ENCODE measurements at places on chromosomes 4 and X.
A peak's percentile ranks its signal among the peaks of the same experiment; 100 is the strongest.

DNA sequence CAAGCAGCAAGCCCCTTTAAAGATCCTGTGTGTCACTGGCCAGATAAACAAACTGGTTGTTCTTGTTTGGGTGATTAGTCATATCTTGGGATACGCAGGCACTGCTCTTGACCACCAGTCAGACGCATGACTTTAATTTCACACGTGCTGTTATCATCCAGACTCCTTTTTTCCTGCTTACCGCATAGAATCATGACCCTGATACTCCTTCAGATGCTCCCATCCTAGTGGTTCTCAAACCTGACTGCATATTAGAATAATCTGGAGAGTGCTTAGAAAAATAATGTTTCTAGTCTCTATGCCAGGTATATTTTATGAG, 78.8 kb downstream of the CLDN22 start:
- DNase-seq, result no peak

DNA sequence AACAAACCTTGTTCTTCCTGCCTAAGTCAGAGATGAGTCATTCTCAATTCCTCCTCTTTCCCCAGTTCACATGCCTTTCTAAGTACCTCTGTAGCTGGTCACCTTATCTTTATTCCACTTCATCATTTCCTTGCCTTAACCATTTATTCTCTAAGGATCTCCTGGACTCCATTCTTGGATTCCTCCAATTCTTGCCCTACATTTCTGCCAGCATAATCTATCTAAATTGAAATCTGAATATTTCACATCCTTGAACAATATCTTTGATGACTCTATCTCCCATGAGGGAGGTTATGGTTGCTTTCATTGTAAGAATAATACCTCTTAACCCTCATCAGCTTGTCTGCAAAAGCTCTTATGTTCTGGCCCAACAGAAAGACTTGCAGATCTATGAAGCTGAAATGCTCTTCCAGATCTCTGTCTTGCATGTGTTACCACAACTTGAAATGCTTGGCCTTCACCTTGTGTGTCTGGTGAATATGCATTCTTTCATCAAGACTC, 28.6 kb upstream of the PDE5A start:
- DNase-seq, result no peak

DNA sequence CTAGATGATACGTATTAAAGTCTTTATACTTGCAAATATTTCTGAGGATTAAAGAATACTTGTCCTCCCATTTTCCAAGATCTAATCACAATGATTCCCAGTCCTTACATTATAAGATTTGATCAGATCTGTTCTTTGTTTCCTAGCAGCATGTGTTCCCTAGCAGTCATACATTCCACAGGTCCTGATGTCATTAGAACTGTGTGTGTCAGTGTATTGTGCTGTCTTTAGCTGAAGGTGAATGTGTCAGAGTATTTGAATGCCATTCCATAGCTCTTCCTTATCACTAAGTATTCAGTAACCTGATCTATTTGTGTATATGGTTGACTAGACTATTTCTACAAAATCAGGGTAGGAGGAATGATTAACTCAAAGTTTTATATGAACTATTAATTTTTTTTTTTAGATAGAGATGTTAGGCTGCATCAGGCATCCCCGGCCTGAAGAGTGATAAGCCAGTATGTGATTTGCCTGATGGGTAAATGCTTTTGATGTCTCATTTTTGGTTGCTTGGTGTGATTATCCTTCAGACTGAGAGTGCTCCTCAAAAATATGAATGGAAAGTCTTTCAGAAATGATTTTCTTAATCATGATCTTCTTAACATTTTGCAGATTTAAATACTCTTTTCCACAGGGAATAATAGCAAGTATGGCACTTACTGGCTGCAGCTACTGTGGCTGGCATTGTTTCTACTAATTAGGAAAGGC, 4.4 kb downstream of the ADGRL3 start:
- DNase-seq, result no peak

- peak; percentile 52 for DNase-seq
These were observed 45.0 kb downstream of the CRLF2 start for GRCh38 chrX:1167466-1167865.

DNA sequence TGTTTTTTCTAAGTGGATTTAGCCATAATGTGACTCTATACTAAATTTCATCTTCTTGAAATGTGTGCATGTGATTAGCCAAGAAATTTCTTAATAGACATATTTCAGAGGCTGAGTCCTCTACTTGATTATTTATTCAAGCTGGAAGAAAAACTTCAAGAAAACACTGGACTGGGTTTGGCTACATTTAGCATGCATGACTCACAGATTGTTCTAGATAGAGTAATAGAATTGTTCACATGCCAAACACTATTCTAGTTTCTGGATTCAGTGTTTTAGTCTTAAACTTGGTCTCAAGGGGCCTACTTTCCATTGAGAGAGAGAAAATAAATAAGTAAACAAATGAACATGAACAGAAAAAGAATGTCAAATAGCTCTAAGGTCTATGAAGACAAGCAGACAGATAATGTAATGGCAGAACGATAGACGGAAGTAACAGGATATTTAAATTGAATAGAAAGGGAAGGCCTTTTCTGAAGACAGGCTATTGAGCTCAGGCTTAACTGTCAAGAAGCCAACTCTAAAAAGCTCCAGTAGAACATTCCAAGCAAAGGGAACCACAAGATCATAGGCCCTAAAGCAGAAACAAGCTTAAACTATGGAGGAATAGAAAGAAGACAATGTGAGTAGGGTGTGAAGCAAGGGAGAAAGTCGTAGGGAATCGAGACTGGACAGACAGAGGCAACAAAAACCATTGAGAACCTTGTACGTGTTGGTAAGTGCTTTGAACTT, 104.6 kb downstream of the TMEM144 start:
- no peak for DNase-seq

GRCh38 chrX:27597508-27597907, 7.4 kb downstream of the DCAF8L2 start:
- DNase-seq, result no peak

GRCh38 chr4:54015423-54016030, 48.9 kb downstream of the CHIC2 start:
- DNase-seq, result no peak

GRCh38 chr4:57249083-57249482, 138.9 kb upstream of the IGFBP7 start:
- no peak for DNase-seq

DNA sequence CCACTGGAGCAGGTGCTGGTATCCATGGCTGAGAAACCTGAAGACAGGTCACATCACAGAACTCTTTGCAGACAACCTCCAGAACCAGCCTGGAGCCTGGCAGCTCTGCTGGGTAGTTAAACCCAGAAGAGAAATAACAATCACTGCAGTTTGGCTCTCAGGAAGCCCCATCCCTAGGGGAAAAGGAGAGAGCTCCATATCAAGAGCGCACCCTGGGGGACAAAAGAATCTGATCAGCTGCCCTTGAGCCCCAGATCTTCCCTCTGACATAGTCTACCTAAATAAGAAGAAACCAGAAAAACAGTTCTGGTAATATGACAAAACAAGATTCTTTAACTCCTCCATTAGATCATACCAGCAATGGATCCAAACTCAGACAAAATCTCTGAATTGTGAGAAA, 823.2 kb upstream of the FRG1 start:
- no peak for DNase-seq

- no peak for DNase-seq
These were observed 7.1 kb downstream of the ATP5ME start for GRCh38 chr4:666822-667544.

GRCh38 chr4:4946416-4946815, 72.8 kb downstream of the CYTL1 start:
- DNase-seq, result no peak

- DNase-seq, result no peak
These were observed 134.2 kb downstream of the AFF2 start for GRCh38 chrX:148634591-148634990.

- DNase-seq, result no peak
These were observed 148.9 kb downstream of the STIM2 start for GRCh38 chr4:27009539-27009938.

GRCh38 chrX:46204721-46205422, 340.3 kb downstream of the ZNF674 start:
- no peak for DNase-seq

GRCh38 chr4:150722908-150723362, 141.0 kb downstream of the MAB21L2 start:
- no peak for DNase-seq

DNA sequence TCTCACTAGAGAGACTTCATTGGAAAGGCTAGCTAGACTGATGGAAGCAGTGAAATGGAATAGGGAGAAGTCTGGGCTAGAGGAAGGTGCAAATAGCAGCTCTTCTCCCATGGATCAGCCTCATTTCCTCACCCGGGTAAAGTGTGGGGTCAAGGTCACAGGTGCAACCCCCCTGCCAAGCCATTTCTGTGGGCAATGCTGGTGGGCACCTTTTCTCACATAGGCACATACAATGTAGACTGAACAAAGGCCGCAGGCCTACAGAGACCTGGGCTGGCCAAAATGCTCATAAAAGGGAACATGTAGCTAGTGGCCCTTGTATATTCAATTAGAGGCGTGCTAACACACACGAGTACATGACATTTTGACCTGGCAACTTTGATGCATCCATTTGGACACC, 71.5 kb upstream of the EFNB1 start:
- no peak for DNase-seq

- DNase-seq, result no peak
These were observed at the start of gene BANK1 for GRCh38 chr4:101790521-101791181. TSS of gene BANK1 (plus strand) at chr4:101790730. CDS start at chr4:101790881, 151 bp downstream.

- no peak for DNase-seq
These were observed 31.1 kb upstream of the SH3D19 start for GRCh38 chr4:151356510-151356909.

GRCh38 chr4:69467797-69468196, 27.9 kb downstream of the UGT2B4 start:
- DNase-seq, result no peak

DNA sequence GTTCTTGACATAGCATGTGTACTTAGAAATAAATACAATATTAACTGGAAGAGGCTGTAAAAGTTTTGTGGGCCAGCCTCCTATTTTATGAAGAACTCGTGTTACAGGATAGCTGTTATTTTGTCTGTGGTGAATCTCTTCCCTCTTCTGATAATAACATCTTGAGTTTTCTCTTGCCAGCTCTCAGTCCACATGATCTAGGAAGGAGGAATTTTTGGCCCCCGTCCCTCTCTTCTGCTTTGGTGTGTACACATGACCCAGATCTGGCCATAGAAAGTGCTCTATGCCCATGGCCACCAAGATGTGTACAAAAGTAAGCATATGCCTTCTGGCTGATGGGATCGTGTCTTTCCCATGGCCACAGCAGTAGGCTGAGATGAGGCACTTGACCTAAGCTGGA, 108.0 kb upstream of the LEF1 start:
- no peak for DNase-seq

GRCh38 chrX:31436424-31436823, 364.6 kb upstream of the FTHL17 start:
- no peak for DNase-seq

GRCh38 chr4:121526509-121526908, 145.7 kb upstream of the QRFPR start:
- no peak for DNase-seq

GRCh38 chr4:55358668-55359067, 12.6 kb downstream of the SRD5A3 start:
- no peak for DNase-seq

- DNase-seq, result no peak
These were observed 1.8 kb downstream of the PNMA5 start for GRCh38 chrX:152992115-152992514.

DNA sequence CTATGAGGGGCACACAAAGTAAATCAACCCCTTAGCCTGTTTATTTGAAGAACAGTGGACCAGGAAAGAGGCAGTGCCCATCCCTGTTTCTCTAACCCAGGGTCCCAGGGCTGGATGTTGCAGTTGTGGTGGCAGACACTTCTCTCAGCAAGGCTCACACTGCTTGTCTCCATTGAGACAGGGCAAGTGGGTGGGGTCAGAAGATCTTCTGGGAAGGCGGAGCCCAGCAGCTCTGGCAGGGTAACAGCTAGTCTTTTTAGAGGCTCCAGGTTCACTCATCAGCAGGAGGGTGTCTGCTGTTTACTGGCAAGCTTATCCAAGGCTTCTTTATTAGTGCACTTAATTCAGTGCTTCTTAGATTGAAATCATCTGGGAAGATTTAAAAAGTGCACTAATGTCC, 659.8 kb upstream of the DIPK2B start:
- no peak for DNase-seq

- DNase-seq, result no peak
These were observed 54.4 kb downstream of the PPP3CA start for GRCh38 chr4:101292901-101293300.

DNA sequence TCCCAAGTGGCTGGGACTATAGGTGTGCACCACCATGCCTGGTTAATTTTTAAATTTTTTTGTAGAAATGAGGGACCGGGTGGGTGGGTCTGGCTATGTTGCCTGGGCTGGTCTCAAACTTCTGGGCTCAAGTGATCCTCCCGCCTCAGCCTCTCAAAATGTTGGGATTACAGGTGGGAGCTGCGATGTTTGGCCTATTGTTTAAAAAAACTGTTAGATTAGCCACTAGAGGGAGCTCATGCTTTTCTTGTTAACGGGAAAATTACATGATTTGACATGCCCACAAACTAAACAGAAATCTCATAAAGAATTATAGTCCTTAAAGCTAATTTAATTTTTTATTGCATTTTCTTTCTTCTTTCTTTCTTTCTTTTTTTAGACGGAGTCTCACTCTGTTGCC, 5.0 kb upstream of the SDAD1 start:
- peak; percentile 64 for DNase-seq

DNA sequence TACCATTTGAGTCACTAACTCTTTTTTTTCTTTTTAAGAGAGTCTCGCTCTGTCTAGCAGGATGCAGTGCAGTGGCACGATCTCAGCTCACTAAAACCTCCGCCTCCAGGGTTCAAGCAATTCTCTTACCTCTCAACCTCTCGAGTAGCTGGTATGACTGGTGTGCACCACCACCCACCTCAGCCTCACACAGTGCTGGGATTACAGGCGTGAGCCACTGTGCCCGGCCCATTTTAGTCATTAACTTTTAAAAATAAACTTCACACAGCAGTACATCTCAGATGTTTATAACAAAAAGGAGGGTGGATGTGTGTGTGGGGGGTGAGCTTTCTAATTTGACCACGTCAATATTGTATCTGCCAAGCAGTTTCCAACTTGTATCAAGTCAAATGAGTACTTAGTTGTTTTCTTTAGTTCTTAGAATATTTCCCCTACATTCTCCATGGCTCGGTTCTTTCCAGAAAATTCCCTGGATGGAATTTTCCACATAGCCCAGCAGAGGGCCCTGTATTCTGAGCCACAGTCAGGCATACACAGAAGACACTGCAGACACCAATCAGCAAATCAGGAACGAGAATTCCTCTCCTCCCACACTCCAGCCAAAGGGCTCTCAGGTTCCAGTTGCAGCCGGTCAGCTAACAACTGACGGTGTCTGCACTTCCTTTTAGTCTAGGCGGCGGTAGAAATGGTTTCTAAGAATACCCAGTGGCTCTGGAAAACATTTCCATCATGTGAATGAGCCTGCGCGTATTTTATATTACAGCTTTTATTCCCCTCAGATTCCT, 20.1 kb upstream of the ARAF start:
- DNase-seq, result no peak

DNA sequence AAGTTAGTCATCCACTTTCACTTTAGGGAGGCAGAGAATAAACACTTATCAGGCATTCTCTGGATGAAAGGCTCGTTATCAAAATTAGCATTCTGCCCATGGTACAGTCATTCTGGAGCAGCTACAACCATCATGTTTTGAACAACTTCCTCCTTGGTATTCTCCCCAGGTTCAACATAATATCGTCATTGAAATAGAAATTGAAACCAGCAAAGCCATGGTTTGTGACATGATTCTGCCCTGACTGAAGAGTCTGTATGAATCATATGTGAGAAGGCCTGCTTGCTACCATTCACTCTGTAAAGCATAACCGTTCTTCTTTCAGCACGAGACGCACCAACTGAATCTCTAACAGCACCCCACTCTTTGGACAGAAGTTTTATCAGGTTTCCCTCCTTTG, 127.5 kb upstream of the RADX start:
- no peak for DNase-seq

- no peak for DNase-seq
These were observed 14.6 kb upstream of the HNRNPD start for GRCh38 chr4:82388405-82388804.

Data from T-helper 2 cell (primary cell).